ENCODE measurements at places on chromosomes 3 and 15.

DNA sequence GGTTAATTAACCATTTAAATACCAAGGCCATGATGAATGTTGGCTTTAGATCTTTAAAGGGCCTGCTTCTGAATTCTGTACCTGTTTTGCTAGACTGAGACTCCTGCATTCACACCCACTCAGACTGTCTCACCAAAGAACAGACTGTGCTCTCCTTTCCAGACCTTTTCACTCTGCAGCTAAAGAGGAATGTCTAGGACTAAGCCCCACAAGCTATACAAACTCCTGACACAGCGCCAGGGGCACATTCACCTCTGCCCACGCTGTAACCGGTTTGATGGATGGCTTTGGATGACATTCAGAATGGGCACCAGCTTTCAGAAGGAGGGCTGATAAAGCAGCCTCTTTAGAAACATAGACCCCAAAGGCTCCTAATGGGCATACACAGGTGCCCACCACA lies 200.1 kb downstream of the KCNMB2 start:
- DNase-seq, result no peak

DNA sequence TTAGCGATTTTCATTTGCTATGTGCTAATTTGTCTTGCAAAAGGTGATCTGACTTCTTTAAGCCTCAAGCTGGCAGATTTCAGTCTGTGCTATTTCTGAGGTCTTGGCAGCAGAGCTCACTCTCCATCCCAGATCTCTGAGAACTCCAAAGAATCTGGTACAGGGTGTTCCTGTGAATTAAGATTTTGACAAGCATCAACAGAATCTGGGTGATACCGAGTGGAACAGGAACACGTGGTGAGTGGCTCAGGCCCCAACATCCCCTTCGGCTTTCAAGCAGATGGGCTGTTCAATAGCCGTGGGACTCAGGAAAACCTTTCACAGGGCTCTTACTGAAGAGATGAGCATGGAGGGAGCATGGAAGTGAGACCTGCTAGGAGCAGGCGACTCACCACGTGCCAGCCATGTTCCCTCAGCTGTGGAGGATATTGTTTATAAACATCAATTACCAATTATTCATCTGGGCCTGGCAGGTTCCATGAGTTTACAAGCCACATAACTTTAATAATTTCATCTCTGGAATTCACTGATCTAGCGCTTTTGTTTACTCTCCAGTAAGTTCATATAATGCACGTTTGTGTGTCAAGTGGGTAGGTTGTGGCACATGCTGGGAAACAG lies 103.4 kb upstream of the SELENOK start:
- no peak for DNase-seq

DNA sequence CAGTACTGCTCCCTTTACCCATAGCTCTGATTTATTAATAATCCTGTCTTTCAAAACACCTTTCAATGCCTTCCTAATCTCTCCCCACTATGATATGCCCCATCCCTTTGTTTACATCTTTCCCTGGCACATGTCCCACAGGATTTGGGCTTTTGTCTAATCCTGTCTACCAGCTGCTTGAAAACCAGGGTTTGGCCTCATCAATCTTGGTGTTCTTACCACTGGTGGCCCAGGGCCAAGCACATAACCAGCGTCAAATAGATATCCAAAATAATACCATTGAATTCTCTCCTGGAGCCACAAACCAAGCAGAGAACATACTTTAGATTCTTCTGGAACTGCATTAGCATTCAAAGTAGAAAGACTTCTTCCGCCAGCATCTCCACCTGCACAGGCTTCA lies 104.8 kb upstream of the PPP2R3A start:
- no peak for DNase-seq

- peak; percentile 38 for DNase-seq
Observed at GRCh38 chr15:44427756-44428724, 611 bp downstream of the CTDSPL2 start.

DNA sequence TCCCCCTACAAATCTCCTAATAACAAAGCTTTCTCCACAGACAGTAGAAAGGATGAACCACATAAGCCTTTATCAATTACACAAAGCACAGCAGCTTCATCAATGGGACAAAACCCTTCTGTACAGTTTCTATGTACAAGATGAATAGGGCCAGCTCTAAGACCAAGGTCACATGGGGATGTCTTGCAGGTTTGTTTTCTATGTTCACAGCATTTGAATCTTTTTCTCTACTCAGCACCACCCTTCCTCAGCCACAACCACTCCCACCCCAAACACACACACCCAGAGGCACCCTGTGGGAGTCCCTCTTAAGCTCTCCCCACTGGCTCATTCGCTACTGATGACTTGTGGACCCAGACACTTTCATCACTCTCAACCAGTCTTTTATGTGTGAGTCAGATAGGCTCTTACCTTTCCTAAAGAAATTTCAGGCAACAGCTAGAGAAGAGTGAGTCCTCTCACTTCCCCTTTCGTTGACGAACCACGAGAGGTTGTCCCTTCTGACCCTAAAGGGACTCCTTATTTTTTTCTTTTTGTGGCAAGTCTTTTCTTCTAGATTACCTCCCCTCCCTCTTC lies 57.9 kb downstream of the ARHGAP31 start:
- no peak for DNase-seq

DNA sequence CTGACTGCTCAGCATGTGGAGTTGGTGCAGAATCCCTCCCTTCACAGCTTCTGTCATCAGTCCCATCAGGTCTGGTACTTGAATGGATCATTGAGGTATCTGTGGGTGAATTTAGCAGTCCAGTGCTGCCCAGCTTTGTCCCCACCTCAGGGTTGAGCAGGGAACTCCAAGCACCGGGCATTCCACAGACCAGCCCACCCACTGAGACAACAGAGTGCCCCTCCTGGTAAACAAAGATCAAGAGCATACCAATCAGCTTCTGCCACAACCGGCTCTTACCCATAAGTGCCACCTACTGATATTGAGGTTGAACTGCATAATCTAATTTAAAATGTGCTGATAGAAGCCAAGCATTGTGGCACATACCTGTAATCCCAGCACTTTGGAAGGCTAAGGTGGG lies 57.1 kb upstream of the FXR1 start:
- peak; percentile 8 for DNase-seq

Data from HEK293T (cell line).